Pancreas (tissue), 10 donors: ENCODE measurements at places on chromosomes 12 and 14. TPM values are rescaled to one million over a fixed set of nuclear protein-coding genes. Genes with fewer than 3 reads are reported as not detected.

DNA sequence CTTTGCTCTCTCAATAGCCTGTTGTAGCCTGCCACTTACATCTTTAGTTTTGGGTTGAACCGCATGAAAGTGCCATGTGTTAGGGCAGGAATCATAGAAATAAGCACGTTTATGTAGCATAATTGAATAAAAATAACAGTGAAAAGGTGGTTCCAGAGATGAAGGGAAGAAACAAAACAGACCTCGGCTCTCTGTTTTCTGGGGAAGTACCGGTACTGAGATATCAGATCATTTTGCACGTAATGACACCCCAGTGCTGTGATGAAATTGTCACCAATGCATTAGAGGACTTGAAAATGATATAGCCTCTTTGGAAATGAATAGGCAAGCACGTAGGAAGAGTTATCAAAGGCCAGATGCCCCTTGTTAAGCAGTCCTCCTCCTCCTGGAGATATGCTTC, 42.5 kb upstream of the DLK1 start:
- H3K36me3 ChIP-seq: no peaks in the 10 kb centered on the region
- no peaks in the 10 kb centered on the region for H3K27me3 ChIP-seq
- no peaks in the 10 kb centered on the region for H3K4me1 ChIP-seq
- no peak overlapping the region for H3K27ac ChIP-seq
- no peak for DNase-seq

- H3K27ac ChIP-seq: no peak overlapping the region
- no peaks in the 10 kb centered on the region for H3K4me1 ChIP-seq
- H3K36me3 ChIP-seq: peaks cover 13% of the 10 kb centered on the region
- DNase-seq: no peak
Measured at GRCh38 chr12:112409906-112410244, 470 bp upstream of the RPL6 start.

GRCh38 chr12:31999692-32000091, 40.5 kb downstream of the RESF1 start:
- H3K27ac ChIP-seq: no peak overlapping the region
- DNase-seq: no peak
- H3K4me3 ChIP-seq: no peak overlapping the region
- H3K36me3 ChIP-seq: no peaks in the 10 kb centered on the region

GRCh38 chr12:61251076-61251475, 1009.1 kb upstream of the USP15 start:
- no peaks in the 10 kb centered on the region for H3K4me1 ChIP-seq
- H3K4me3 ChIP-seq: no peak overlapping the region
- no peak for DNase-seq

DNA sequence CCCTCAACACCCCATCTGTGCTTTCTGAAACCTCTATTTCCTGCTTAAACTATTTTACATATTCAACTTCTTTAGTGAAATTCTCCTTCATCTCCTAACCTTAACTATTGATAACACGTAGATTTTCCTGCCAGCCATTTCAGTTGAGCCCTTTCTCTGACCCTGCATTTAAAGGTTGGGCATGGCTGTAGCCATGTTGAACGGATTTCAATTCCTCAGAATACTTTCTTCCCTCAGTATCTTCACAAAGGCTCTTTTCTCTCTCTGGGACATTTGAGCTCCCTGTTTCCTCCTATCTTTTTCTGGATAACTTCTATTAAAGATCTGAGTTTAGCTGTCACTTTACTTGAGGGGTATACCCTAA, 1.2 kb downstream of the PPHLN1 start:
- no peaks in the 10 kb centered on the region for H3K27me3 ChIP-seq
- peak overlapping the region; percentile 54 for H3K4me3 ChIP-seq
- H3K4me1 ChIP-seq: peaks cover 34% of the 10 kb centered on the region
- DNase-seq: no peak
- H3K27ac ChIP-seq: no peak overlapping the region

The ZNF140 gene
- total RNA-seq: 9.1 TPM

The RPGRIP1 gene
- total RNA-seq: not detected

The IL31 gene
- total RNA-seq: not detected

The KRT85 gene
- total RNA-seq: not detected
